Amniotic epithelial cell (primary cell): ENCODE measurements at places on chromosomes 13 and 19.

- DNase-seq: peak; percentile 29
Measured at GRCh38 chr19:47309038-47309437, 623 bp upstream of the C5AR1 start.

DNA sequence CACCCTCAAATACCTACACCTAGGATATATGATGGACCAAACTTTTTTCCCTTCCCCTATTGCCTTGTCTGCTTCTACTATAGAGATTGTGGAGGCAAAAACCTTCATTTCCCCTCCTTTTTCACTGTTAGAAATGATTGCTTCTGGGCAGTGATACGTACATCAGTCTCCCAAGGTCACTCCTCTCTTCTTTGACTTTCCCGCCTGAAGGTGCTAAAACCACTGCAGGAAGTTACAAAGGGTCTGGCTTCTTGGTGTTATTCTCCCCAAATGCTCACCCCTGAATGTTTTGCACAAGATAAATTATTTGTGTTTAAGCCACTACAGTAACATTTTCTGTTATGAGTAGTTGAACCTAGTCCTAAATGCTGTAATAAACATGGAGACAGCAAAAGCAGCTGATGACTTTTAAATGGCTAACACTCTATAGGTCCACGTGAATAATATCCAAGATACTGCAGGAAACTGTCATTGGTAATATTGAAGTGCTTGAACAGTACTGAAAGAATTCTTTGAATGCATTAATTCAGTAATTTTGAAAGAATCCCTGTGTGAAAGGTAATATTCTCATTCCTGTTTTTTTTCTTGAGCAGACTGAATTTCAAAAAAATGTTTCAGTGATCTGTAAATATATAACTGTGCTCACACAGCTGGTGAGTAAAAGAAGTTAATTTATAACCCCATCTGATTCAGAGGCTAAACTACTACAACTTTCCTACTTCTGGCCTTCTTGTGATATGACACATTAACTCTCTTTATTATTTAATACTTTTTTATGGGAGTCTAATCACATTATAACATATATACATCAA lies 865.1 kb downstream of the EFNB2 start:
- DNase-seq: no peak

DNA sequence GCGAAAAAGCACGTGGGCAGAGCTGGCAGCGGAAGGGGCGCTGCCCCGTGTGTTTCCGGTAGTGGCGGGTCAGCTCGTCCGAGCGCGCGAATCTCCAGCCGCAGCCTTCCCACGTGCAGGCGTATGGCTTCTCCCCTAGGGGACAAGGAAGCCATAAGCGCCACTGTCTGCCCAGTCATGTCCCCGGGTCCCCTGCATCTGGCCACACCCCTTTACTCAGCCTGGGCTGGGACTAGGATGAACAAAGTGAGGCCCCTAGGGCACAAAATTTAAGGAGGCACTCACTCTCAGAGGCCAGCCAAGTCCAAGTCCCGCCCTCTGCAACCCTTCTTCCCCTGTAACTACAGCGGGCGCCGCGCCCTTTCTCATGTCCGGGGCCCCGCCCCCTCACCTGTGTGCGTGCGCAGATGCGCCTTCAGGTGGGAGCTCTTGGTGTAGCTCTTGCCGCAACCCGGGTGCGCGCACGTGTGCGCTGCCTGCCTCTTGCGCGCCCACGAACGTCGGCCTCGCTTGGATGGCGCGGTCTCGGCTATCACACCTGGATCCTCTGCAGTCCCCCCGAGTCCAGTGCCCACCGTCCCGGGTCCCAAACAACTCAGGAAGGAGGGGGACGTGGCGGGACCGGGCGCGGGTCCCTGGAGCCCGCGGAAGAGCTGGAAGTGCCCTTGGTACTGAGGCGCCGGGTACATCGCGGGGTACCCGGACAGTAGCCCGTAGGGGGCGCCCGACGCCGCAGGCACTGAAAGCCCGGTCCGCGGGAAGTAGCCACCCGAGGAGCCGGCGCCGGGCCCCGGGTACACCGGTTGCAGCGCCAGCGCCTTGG lies 1.9 kb downstream of the KLF1 start:
- peak; percentile 31 for DNase-seq

GRCh38 chr13:64075543-64076271 lies 2660.1 kb upstream of the PCDH20 start:
- no peak for DNase-seq

DNA sequence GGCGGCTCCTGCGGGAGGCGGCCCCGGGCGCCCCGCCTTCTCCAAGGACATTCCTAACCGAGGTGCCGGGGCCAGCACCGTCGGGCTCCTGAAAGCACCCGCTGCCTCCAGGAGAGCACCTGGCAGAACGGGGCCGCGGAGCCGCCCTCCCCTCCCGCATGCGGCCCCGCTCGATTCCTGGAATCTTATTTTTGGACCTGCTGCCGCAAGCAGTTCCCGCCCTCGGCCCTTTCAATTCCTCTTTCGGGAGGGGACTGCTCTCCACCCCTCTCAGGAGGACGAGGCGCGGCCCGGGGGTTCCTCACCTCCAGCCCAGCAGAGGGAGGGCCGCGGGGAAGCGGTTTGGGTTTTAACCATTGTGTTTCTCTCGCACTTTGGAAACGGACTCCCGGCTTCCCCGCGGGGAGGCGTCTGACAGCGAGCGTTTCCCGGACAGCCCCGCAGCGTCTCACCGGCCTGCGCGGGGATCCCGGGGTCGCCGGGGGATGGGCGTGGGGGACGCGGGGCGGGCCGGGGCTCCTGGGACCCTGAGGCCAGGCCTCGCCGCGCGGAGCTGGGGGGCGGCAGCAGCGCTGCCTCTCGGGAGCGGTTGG lies 849 bp downstream of the GAS6 start:
- DNase-seq: peak; percentile 20

DNA sequence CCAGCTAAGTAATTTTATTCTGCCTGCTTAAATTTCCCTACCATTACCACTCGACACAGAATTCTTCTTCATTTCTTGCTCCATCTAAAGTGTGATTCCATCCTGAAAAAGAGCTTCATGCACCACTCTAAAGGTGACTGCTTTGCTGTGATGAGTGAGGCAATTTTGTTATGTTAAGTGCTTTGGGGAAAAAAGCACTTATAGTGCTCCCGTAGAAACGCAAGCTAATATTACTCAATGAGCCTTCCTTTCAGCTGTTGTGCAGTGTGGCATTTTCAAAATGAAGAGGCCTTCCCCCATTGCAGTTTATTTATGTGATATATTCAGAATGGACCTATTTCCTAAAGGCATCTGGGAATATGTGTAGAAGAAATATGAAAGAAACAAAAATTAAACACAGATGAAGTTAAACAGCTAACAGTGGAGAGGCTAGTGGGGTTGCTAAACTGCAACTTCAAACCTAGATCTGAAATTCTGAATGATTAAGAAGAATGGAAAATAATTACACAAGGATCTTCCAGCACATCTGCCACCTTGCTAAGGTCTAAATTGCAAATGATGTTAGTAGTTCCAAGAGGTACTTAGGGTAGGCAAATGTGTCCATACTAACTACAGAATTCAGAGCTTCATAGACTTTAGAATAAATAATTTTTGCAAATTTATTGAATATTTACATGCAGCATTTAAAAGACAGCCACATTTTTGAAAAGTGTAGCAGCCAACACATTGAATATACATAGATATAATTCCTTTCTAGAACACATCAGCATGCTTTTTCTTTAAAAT lies 211.7 kb downstream of the DCT start:
- no peak for DNase-seq

DNA sequence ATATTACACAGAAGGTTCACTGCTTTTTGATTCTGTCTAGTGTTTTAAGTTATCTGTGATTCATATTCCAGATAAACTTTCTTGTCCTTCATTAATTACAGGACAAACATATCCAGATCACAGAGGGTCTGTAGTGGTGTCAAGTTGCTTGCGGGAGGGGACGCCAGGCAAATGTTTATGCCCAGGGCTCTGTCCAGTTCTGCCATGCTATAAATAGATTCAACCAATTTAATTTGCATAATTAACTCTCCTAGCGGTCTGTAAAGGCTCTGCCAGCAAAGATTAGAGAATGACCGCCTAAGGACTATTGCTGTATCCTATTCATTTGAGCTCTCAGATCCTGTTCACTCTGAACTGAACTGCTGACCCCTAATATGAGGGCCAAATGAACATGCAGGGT lies 59.7 kb upstream of the TRPC4 start:
- no peak for DNase-seq

GRCh38 chr13:40398065-40398464 lies 268.4 kb downstream of the FOXO1 start:
- DNase-seq: no peak

GRCh38 chr19:45172611-45173208 lies 5.3 kb downstream of the TRAPPC6A start:
- peak; percentile 48 for DNase-seq

GRCh38 chr13:49532593-49532992 lies 36.8 kb downstream of the PHF11 start:
- no peak for DNase-seq

- DNase-seq: no peak
Measured at GRCh38 chr19:10450853-10451609, 30.7 kb downstream of the PDE4A start.

DNA sequence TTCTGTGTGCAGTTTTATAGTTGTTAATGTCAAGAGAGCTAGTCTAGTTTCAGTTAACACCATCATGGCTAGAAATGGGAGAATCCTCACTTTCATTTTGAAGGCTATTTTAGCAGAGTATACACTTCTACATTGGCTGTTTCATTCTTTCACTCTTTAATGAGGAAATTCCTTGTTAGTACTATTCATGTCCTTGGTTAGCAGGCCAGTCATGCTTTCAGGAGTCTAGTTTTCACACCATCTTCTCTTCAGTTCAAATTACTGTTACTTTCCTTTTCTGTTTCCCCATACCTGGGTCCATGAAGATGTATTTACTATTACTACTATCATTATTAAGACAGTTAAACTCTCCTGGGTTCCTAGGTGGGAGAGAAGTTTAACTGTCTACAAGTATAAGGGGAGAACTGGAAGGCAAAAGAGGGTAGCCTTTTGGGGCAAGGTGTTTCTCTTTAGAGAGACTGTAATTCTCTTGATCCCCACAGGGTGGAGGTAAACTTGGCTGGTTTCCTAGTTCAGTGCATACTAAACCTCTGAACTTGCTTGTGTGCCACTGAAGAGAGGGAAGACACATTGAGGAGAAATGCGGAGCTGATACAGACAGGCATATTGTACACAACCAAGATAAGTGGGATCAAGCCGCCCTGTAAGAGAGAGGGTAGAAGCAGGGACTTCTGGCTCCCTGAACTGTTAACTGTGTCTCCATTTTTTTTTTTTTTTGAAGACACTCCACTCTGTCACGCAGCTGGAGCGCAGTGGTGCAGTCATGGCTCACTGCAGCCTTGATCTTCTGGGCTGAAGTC lies 41.3 kb upstream of the IGFL4 start:
- peak; percentile 78 for DNase-seq

- peak; percentile 76 for DNase-seq
Measured at GRCh38 chr13:30159446-30159839, 147.9 kb downstream of the KATNAL1 start.

DNA sequence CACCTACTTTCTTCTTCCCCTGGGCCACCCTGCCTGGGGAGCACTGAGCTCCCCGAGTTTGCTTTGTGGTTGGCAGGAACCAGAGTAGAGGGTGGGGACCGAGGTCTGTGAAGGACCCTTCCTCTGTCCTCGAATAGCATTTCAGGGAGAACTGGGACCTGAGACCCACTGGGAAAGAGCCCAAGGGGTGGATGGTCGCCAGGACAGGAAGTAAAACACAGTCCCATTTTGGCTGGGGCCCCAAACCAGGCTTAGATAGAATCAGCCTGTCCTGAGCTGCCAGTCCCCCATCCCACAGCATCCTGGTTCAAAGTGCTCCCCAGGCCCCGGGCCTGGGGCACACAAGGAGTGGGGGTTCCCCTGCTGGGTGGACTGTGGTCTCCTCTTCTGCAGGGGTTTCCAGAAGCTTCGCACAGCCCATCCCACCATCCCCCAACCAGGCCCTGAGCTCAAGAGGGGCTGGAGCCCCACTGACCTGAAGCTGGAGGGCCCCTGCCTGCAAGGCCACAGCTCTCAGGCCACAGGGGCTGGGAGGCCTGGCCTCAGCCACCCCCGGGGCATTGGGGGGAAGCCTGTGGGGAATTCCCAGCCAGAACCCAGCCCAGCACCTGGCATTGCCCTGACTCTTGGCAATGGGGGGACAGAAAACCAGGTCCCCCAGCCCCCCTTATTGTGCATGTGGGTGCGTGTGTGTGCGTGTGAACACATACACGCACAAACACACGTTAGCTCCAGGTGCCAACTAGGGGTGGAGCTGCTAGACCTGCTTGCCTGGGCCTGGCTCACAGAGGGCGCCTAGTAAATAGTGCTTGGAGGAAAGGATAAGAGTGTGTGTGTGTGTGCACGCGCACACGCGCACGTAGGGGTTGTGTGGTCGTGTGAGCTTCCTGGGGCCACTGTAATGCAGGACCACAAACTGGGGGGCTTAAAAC lies 995 bp upstream of the MKNK2 start:
- DNase-seq: no peak

DNA sequence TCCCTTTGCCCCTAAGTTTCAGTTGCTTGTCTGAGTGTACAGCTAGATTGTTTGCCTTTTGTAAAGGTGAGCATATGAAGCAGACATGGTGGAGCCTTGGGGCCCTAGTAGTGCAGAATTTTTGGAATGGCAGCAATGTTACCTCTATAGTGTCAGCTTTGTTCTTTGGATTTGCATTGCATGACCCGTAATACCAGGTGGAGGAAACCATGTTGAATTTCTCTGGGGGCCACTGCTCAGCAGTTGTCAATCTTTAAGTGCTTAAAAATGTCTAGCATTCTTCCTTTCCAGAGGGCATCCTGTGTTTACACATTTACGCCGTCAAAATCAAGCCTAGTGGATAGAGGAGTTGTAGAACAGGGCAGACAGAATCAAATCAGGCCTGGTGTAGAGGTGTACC lies 303.3 kb downstream of the ATP8A2 start:
- no peak for DNase-seq

DNA sequence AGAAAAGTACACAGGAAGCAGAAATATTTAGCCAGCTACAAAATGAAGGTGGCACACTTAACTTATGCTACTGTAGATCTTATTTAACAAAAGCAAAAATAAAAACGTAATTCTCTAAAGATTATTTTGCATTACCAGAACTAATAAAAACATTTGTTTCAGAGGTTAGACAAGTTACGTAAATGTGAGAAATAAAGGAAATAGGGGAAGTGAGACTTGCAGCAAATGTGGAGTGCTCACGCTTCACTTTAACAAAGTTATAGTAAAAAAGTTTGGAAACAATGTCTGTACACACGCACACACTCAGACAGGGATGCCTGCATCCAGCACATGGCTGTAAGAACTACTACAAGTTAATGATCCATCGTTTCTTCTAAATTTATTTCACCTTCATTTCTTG lies 83.7 kb downstream of the NALCN start:
- no peak for DNase-seq

DNA sequence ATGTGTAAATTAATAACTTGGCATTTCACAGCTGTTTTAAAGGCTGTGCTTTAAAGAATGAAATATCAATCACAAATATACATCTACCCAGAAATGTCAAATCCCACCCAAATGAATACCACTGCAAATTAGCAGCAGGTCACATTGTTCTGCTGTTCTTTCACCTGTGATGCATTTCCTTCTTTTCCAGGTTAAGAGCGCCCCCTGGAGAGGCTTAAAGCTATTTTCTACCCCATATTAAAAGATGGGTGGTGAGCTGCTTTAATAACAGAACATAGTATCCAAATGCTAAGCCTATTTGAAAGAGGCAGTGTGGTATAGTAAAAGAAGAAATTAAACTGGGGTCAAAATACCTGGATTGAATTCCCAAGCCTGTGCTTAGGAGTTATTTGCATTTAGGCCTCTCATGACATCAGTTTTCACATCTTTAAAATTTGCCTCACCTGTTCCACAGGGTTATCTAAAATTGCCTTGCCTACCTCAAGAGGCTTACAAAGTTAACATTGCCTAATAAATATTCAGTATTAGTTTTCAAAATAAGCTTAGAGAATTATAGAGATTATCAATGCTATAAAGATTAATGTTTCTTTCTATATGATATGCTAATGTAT lies 396.9 kb upstream of the SLITRK5 start:
- DNase-seq: peak; percentile 52
